ENCODE measurements at places on chromosomes 2 and 18.
A peak's percentile ranks its signal among the peaks of the same experiment; 100 is the strongest.

- no peak for DNase-seq
Measured at GRCh38 chr2:127370010-127370409, 17.8 kb downstream of the MAP3K2 start.

GRCh38 chr2:1297372-1298159 lies 115.7 kb upstream of the TPO start:
- DNase-seq = no peak

- peak; percentile 20 for DNase-seq
Measured at GRCh38 chr2:117785740-117786139, 28.8 kb upstream of the DDX18 start.

DNA sequence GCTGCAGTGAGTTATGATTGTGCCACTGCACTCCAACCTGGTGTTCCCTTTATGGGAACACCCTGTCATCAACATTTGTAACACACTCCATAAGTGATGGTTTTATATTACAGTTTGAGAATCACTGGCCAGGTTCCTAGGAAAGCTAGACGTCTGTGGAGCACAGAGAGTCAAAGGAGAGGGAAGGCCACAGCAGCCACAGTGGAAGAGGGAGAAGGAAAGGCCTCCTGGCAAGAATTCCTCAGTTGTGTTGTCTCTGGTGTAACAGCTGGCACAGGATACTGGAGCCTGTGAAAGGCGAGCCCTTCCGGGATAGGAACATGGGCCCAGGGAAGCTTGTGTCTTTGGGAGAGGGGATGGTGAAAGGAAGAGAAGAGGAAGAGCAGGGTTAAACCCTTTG lies 360.5 kb upstream of the PIK3C3 start:
- no peak for DNase-seq

- DNase-seq = no peak
Measured at GRCh38 chr2:71936076-71937030, 211.3 kb downstream of the CYP26B1 start.

DNA sequence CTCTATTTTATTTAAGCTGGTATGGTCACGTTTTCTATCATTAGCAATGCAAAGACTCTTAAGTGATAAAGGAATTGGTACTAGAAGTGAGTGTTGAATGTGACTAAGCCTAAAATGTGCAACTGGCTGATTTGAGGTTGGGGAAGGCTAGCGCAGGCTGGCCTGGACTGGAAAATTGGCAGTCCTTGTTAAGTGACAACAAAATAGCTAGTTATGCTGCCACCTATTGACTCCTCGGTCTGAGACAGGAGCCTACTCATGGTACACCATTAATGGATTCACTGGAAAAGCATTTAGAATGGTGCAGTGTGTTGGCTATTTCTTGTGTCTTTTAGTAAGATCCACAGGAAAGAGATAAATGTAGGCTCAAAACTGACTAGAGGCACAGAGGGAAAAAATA lies 5.7 kb upstream of the WIPF1 start:
- DNase-seq = peak; percentile 86

DNA sequence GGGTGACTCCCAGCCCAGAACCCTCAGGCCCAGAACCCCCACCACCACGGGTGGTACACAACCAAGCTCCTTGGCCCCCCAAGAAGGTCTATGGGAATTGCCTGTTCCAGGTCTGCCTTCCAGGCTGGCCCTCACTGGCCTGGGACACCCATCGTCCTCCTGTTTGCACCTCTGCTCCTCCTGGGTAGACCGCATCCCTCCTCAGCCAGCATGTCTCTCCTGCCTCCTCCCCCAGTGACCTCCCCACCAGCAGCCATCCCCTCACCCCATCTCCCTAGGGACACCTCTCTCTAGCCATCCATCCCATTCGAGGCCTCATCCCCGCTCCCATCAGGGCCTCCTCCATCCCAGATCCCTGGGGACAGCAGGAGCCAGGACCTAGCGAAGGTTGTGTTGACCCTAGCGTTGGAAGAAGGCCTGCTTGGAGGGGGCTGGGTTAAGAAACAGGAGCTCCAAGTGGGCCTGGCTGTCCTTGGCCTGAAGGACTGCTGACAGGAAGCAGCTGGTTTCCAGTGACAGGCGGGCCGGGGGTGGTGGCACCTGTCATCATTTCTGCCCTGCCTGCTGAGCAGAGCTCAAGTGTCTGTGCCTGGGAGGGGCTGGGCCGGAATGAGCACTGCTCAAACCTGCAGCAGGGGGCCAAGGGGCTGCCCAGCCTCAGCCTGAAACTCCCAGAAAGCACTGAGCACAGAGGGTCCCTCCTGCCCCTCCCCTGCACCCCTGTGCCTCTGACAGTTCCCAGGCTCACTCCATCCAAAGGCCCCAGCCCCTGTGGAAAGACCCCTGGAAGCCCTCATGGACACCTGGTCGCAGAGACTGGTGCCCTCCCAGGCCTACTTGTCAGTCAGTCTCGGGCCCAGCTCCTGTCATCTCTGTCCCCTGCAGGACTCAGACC lies 96.0 kb upstream of the OTOS start:
- peak; percentile 52 for DNase-seq

- no peak for DNase-seq
Measured at GRCh38 chr2:206869824-206870495, 69.4 kb upstream of the CPO start.

DNA sequence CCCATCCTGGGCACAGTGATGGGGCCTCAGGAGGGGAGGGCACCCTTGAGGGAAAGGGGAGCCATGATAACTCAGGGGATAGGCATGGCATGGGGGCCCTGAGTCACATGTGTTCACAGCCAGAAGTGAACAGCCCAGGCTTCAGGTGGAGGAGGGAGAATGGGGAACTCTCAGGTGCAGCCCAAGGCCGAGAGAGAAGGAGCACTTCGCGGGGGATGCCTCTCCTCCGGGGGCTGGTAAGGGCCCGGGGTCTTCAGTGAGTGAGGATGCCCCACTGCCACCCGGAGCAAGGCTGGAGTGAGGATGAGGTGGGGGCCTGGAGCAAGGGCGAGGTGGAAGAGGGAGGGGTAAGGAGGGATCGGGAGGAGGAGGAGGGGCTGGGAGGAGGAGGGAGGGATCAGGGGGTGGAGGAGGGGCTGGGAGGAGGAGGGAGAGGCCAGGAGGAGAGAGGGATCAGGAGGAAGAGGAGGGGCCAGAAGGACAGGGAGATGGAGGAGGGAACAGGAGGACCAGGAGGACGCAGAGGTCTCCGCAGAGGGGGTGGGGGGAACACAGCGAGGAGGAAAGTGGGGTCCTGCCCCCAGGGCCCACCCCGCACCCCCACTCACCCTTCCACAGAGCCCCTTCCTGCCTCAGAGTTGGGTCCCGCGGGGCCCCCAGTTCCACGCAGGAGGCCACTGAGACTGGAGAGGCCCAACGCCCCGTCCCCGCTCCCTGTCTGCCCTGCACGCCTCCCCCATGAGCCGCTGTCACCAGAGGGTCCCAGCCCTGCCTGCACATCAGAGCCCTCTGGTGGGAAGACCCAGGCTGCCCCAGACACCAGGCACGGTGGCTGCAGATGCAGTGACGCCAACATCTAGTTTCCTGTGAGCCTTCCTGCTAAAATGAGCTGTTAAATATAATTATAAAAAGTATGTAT lies 42.8 kb downstream of the RAMP1 start:
- DNase-seq = no peak

GRCh38 chr2:170681311-170681710 lies 33.8 kb upstream of the SP5 start:
- no peak for DNase-seq

- DNase-seq = no peak
Measured at GRCh38 chr2:232420463-232421188, 14.0 kb downstream of the ALPG start.

DNA sequence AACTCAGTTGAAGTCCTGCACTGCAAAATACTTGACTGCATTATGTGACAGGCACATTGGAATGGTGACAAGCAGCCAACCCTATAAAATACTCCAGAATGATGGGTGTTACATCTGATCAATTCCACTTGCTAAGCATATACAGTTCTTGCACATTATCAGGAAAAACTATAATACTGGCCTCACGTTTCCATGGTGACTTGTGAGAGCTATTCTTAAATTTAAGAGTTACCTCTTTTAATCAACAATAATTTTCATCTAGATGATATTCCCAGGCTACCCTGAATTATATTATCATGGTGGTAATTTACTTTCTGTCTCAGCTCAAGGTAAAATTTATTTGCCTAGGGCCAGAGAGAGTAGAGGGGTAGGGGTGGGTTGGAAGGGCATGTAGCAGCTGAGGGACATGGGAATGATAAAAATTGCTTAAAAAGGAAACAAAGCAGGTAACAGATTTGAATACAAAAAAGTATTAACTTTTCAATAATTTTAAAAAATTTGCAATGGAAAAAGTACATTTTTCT lies 132.3 kb upstream of the PGAP1 start:
- no peak for DNase-seq

DNA sequence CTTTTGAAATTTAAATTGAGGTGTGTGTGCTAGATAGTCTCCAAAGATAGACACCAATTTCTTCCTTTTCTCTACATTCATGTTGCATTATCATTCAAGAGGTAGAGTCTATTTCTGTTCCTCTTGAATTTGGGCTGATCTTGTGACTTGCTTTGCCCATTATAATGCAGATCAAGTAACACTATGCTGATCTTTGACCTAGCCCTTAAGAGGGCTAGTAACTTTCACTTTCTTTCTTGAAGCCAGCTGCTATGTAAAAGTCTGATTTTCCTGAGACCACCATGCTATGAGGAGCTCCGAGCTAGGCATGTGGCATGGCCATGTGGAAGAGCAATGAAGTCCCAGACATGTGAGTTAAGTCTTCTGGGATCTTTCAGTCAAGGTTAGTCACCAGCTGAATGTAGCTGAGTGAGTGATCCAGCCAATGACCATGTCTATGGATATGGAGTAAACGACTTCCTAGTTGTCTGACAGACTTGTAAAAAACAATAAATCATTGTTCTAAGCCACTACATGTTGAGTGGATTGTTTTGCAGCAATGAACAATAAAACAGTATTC lies 189.4 kb upstream of the CWC22 start:
- DNase-seq = peak; percentile 42

- DNase-seq = no peak
Measured at GRCh38 chr2:173962583-173963110, 2.5 kb downstream of the SP3 start.

GRCh38 chr2:118832791-118833715 lies 14.4 kb downstream of the EN1 start:
- DNase-seq = no peak

DNA sequence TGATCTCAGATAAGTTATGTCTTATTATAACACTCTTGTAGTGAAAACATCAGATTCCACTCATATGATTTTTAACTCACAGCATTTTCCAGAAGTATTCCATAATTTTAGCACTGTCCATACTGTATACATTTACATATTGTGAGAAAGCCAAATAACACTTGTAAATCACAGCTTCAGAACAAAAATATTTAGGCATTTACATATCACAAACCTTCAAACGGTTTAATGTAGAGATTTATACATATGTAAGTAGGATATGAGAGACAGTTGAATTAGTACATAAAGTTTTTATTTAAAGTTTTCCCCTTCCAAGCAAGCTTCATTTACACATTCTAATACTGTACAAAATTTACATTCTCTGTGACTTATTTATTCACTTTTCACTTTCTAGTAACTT lies 100.4 kb downstream of the KLHL14 start:
- DNase-seq = no peak

- DNase-seq = no peak
Measured at GRCh38 chr18:13446610-13447461, 228.3 kb downstream of the LDLRAD4 start.

DNA sequence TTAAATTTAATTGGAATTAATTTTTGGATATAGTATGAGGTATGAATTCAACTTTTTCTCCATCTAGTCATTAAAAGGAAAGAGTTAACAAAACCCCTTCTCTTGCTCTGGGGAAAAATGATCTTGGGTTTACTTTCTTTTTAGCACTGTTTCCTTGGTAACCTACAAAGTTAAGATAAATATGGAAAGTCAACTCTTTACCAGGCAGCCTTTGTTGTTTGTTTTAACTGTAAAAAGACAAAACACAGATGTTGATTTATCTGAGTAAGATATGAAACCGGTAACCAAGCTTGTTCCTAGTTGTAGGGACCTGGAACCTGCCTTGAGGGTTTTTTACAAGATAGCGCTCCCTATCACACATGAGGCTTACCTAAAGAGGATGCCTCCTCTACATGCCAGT lies 10.1 kb upstream of the SANBR start:
- DNase-seq = peak; percentile 3

Data from LHCN-M2 (cell line).